Stimulated activated CD4-positive, alpha-beta T cell treated with anti-CD3 and anti-CD28 coated beads, Interleukin-1b, Interleukin-23, amount 100 ng/mL, for 48 hours (primary cell): ENCODE measurements at places on chromosomes 5 and 9.

GRCh38 chr5:178119915-178120606, 6.7 kb downstream of the N4BP3 start:
- no peak for DNase-seq

GRCh38 chr5:68189613-68190012, 25.9 kb upstream of the PIK3R1 start:
- DNase-seq, result no peak

GRCh38 chr9:78304357-78304756, 7.4 kb downstream of the PSAT1 start:
- no peak for DNase-seq

DNA sequence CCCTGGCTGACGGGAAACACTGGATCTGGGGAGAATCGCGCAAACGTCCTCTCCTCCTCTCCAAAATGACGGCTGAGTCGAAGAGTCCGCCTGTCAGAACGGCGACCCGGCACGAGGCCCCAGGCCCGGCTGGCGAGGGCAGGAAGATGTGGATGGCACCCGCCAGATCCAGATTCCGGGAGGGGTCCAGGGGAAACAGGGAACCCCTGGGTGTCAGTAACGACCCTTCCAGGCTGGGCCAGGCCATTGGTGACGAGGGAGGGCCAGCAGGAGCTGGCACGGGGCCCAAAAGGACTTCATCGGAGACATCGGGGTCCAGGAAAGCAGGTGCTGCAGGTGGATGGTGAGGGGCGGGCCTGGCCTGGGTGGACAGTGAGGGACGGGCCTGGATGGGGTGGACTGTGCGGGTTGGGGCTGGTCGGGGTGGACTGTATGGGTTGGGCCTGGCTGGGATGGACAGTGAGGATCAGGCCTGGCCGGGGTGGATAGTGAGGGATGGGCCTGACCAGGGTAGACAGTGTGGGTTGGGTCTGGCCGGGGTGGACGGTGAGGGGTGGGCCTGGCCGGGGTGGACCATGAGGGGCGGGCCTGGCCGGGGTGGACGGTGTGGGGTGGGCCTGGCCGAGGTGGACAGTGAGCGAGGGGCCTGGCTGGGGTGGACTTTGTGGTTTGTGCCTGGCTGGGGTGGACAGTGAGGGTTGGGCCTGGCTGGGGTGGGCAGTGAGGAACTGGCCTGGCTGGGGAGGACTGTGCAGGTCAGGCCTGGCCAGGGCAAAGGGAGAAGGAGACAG, 14.0 kb downstream of the SLC6A3 start:
- no peak for DNase-seq

GRCh38 chr9:132531195-132531594, 51.2 kb upstream of the BARHL1 start:
- DNase-seq, result no peak

GRCh38 chr5:60604771-60605170, 95.2 kb downstream of the DEPDC1B start:
- no peak for DNase-seq

- DNase-seq, result no peak
Observed at GRCh38 chr9:30815585-30815984, 1568.9 kb upstream of the ACO1 start.

GRCh38 chr9:71465392-71465791, 302.9 kb downstream of the CEMIP2 start:
- no peak for DNase-seq

GRCh38 chr5:140273401-140273877, 29.5 kb downstream of the PFDN1 start:
- DNase-seq, result no peak

DNA sequence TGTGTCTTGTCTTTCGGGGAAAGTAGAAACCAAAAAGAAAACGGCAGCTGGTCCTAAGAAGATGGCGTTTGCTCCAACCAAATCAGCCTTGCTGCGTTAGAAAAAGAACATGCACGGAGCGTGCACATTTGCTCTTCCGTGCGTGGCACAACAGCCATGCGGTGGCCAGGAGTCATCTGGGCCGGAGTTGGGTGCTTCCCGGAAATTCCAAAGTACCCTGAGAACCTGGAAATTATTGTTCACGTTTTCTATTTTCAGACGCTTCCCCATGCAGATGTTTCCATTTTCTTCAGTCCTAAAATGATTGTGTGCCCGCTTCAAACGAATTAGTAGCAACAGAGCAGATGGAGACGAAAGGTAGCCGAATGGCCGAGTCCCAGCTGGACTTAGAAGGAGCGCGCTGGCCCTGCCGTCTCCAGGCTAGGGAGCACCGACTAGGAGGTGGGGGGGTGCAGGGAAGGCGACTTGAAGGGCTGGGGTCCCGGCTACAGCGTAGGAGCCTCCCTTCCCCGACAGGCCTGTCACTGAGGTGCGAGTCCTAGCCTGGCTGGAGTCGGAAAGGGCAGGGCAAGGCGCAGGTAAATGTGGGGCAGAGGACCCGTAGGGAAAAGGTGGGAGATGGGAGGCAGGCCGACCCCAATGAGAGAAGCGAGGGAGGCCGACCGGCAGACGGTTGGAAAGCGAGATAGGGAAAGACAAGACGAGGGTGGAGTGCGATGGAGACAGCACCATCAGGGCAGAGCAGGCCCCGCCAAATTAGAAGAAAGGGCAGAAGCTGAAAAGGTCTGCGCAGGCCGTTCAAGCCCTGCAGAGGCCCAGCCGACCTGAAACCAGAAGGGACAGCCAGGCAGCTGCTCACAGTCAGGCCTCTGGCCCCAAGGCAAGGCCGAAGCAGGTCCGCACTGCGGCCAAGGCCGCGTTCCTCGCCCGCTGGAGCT, 1.4 kb downstream of the BARX1 start:
- DNase-seq, result no peak

- no peak for DNase-seq
Observed at GRCh38 chr5:61732369-61732768, 400.3 kb downstream of the ZSWIM6 start.

- no peak for DNase-seq
Observed at GRCh38 chr9:126420643-126421564, 94.3 kb downstream of the MVB12B start.

DNA sequence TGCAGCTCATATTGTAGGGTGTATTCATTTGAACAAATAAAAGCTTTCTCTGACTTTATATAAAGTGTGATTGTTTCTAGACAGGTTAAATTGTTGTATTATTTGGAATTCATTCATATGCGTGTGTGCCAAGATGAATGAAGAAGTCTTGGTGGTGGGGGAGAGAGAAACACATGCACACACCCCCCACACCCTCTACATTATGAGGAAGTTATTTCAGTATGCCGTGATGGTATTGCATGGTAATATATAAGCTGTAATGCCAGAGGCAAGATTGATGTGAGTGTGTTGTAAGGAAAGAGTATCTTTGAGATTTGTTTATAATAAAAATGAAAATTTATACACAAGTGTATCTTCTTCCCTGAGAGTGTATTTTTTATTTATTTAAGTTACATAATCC, 71.0 kb downstream of the IPO11 start:
- no peak for DNase-seq

GRCh38 chr9:118336943-118337330, 632.7 kb downstream of the TLR4 start:
- no peak for DNase-seq

DNA sequence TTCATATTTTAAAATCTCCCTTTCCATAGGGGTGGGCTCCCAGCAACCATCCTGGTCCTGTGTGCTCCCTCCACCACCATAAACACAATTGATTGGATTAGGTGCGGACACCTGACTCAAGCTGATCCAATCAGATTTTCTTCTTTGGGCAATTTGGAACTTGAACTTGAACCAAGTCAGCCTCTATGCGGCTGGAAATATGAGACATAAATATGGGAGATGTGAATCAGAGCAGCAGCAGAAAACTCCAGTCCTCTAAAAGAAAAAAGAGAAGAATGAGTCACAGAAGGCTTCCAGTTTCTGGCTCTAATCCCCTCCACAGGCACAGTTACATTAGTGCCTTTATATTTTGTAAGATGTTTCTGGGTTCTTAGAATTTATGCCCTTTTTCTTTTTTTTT, 306.6 kb downstream of the MLLT3 start:
- DNase-seq, result peak; percentile 11

GRCh38 chr5:93621327-93621798, 38.3 kb downstream of the NR2F1 start:
- no peak for DNase-seq

DNA sequence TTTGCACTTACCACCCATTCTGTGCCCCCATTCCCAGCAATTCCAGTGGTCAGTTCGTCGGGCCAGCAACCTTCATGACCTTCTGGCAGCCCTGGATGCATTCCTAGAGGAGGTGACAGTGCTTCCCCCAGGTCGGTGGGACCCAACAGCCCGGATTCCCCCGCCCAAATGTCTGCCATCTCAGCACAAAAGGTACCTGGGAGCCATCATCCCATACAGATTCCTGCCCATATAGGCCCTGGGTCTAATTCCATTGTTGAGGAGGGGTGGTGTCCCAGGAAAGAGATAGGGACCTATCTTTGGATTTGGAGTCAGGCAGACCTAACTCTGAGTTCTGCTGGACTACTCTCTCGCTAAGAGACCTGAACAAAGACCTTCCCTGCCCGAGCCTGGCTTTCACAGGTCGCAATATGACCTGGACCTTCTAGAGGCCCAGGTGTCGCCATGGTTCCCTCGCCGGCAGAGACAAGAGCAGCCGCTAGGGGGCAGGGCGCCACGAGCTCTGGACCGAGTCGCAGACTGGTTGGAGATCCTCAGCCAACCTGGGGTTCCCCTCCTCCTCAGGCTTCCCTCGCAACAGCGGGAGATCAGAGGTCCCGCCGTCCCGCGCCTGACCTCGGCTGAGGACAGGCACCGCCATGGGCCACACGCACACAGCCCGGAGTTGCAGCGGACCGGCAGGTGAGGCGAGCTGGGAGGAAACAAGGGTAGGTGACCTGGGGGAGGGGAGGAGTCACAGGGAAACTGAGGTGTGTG, 3.1 kb downstream of the SLC4A9 start:
- peak; percentile 85 for DNase-seq

- no peak for DNase-seq
Observed at GRCh38 chr9:73844135-73844534, 653.0 kb upstream of the RORB start.

DNA sequence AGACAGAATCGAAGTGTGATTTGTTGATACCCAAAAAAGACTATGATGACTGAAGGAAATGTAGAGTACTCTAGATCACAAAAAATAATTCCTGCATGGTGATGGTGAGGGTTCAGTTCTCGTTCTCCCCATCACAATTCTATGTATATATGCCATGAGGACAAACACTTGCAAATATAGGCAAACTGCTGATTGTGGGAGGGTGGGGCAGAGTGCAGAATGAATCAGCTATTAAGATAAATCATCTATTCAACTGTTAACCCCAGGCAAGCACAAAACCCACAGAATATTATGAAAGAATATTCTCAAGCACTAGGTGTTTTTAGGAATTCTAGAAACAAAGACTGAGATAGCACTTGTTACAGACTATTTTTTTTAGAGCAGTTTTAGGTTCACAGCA, 13.9 kb upstream of the UBLCP1 start:
- DNase-seq, result no peak

GRCh38 chr9:113929634-113930389, 53.7 kb downstream of the ZNF618 start:
- no peak for DNase-seq

- DNase-seq, result no peak
Observed at GRCh38 chr9:33950371-33950770, 98.3 kb downstream of the UBAP2 start.

GRCh38 chr9:118000581-118000980, 296.4 kb downstream of the TLR4 start:
- DNase-seq, result no peak

DNA sequence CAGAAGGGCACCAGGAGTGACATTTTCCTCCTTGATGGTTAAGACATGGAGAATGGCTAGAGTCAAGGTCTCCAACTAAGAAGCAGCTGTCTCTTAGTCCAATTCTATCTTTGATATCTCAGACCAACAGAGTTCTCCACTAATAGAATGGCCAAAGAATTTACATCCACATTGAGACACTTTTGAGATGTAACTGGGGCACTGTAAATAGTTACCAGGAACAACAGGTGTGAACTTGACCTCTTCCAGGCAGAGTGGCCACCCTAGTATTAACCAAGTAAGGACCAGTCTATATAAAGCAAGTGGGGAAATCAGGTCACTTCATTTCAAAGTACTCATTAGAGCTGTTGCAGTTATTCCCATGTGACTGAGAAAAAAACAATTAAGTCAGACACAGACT, 159.7 kb upstream of the RAD23B start:
- no peak for DNase-seq

GRCh38 chr9:21720758-21721157, 81.7 kb upstream of the MTAP start:
- no peak for DNase-seq

DNA sequence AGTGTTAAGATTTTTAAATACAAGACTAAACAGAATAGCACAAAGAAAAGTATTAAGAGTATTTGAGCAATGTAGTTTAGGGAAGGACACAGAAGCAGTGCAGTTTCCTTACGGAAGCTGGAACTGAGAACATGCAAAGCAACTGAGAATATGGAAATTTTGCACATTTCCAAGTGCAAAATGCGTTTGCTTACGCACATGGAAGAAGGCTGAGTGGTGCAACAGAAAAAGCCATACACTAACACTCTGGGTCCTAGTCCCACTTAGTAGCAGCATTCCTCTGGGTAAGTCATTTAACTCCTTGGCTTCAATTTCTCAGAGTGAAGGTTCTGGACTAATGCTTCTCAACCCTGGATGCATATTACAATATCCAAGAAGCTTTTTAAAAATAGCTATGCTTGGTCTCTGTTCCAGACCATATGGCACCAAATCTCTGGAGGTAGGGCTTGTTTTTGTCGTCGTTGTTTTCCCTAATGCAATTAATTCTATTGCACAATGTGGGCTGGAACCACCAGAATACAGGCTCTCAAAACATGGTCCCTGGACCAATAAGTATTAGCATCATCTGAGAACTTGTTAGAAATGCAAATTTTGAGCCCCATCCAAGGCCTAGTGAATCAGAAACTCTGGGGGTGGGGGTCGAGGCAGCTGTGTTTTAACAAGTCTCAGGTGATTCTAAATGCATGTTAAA, 65.2 kb upstream of the DEPDC1B start:
- DNase-seq, result no peak

- DNase-seq, result no peak
Observed at GRCh38 chr5:21603796-21604195, 1249.3 kb downstream of the CDH12 start.

DNA sequence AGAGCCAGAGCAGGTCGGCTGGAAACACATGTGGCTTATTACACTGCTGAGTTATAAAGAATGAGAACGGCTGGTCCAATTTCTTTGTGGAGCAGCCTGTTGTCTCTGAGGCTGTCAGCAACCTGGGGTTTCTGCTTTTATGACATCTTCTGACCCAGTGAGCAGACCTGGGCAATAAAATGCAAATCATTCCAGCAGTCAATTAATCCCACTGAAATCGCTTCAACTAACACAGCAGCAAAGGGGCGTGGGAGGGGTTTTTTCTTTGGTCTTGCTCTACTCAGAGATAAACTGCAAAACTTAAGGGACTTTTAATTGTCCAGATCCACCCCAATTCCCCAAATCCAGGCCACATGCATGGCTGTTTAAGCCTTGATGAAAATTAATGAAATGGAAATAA, 215.7 kb downstream of the SLIT3 start:
- DNase-seq, result no peak

- no peak for DNase-seq
Observed at GRCh38 chr5:41870627-41871048, 413 bp upstream of the OXCT1 start.

GRCh38 chr5:75337366-75338021, 474 bp downstream of the HMGCR start:
- peak; percentile 30 for DNase-seq
